ENCODE measurements at places on chromosomes 1 and 21. TPM values are rescaled to one million over a fixed set of nuclear protein-coding genes. Genes with fewer than 3 reads are reported as not detected.

DNA sequence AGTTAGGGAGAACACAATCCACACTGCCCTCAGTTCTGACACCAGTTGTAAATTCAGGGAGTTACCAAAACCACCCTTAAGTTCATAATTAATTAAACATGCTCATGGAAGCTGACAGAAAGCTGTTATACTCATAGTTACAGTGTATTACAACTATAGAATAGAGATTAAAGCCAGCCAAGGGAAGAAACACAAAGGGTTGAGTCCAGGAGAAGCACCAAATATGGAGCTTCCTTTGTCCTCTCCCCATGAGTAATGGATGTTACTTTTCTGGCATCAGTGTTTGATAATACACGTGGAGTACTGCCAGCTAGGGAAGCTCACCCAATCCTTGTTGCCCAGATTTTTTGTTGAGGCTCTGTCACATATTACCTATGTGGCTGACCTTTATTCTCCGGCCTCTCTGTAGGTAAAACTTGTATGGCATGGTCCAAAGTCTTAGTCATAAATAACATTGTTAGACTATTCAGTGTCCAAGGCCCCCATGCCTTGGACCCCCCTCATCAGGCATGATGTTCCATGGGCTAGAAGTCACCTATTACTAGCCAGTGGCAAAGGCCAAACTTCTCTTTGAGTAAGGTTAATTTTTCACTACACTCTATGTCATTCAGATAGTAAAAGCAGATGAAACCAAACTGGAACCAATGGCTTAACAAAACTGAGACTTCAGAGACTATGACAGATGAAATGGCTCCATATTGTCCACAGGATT is 175.7 kb downstream of the GPR52 start:
- DNase-seq, result no peak

LENEP gene
- total RNA-seq, result 2.7 TPM

CHIA gene
- total RNA-seq, result not detected

DNA sequence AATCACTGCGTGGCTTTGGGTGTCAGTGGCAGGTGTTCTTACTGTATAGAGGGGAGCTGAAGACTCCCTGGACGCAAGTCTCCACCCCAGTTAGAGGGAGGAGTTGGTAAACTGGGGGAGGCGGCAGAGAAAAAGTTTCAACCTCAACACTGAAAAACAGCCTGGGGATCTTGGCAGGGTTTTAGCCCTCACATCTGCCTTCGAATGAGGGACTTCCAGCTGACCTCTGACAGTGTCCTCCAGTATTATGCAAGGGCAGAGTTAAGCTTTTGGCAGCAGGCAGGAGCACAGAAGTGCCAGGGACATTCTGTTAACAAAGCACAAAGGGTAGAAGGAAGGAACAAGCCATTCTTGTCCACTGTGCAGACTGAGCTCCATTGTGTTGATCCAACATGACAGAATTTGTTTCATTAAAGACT is 41.2 kb upstream of the RAB4A start:
- peak; percentile 73 for DNase-seq

PTPRU gene
- total RNA-seq, result 23.6 TPM
